ENCODE measurements at places on chromosomes 12 and 14. TPM values are rescaled to one million over a fixed set of nuclear protein-coding genes. Genes with fewer than 3 reads are reported as not detected.

GRCh38 chr14:43786066-43786762, 720.9 kb downstream of the FSCB start:
- DNase-seq, result no peak

- DNase-seq, result no peak
Measured at GRCh38 chr12:118463677-118464076, 87.3 kb downstream of the SUDS3 start.

Gene KITLG
- 9.6 TPM for total RNA-seq

Gene C14orf39
- total RNA-seq, result not detected

Gene PRIMA1
- 2.2 TPM for total RNA-seq

Gene TAS2R9
- total RNA-seq, result not detected

GRCh38 chr14:82230748-82231147, 697.1 kb upstream of the SEL1L start:
- DNase-seq, result no peak

DNA sequence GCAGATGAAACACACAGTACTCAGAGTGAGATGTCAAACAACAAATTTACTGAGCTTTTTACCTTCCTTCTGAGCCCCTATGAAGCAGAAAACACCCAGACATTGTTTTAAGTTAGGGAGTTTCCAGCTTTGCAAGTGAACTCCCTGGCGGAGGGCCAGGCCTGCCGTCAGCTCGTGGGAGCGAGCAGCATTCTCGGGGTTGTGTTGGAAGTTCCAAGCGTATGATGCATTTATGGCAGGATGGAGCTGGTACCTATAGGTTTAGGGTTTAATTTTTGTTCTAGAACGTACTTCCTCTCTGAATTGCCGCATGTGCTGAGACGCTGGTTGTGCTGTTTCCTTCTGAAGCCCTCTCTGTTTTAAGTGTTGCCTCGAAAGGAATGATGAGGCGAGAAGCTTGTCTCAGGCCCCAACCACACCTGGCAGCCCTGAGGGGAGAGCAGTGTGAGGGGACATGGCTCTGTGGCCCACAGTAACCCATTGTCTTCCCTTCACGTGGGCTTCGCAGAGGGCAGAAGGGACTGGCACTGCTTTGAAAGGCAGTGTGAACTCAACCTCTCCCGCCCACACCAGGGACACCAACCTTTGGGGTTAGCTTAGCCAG, 76.6 kb downstream of the SSPN start:
- peak; percentile 82 for DNase-seq

GRCh38 chr12:113403435-113404415, at the start of gene SDS:
Gene SDS, minus strand, starts transcription at chr12:113403887. Its CDS starts 4,179 bp downstream, at chr12:113399708.
- DNase-seq, result no peak

GRCh38 chr14:59097681-59098080, 90.8 kb upstream of the DAAM1 start:
- DNase-seq, result no peak

DNA sequence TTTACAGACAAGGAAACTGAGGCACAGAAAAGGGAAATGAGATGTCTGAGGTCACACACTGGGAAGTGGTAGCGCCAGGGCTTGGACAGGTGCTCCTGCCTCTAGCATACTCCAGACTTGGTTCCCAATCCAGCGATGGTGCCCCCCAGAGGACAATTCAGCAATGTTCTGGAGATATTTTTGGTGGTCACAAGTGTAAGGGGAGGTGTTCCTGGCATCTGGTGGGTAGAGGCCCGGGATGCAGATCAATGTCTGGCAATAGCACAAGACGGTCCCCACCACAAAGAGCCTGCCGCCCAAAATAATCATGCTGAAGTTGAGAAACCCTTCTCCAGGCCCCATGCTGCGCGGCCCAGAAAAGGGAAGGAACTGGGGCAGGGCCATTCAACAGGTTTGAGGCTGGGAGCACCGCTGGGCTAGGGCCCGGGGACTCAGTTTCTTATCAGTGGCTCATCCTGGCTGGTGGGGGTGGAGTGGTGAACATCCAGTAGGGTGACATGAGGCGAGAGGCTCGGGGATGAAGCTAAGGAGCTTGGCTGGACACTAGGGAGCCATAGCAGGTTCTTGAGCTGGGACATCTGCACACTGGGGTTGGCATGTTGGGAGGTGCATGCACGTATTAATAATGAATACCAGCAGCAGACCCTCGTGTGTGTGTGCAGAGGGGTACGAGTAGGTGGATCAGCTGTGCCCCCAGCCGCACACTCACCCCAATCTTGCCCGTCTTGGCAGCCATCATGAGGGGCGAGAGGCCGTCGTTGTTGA, 35.1 kb downstream of the TRPV4 start:
- no peak for DNase-seq

GRCh38 chr12:72434999-72435398, 162.8 kb downstream of the TRHDE start:
- DNase-seq, result no peak

DNA sequence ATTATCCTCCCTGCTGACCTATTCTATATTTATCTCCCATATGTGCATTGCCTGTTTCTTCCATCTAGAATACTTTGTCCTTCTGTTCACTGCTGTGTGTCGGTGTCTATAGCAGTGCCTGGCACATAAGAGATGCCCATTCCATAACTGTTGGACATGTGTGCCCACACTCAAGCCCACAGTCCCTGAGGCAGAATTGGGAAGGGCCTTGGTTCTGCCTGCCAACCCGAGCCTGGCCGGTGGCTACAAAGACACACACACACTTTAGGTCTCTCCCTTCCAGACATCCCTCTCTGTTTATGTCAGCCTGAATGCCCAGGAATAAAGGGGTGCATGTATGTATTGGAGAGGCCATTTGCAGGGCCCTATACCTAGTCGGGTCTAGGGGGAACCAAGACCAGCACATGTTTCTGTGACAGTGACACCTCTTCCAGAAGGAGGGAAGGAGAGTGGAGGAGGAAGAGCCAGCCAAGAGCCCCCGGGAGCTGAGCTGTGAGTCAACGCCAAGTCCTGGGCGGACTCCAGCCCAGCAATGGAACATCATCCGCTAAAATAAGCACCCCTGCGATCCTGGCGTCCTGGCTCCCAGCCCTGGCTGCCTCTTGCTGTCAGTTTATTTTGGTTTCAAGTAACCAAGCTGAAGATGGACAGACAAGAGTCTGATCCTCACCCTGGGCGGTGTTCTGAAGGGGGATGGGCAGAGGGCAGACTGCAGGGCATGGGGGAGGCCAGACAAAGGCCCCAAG, 4.3 kb upstream of the ASB2 start:
- peak; percentile 73 for DNase-seq

Gene MYH6
- total RNA-seq, result 8,253 TPM

DNA sequence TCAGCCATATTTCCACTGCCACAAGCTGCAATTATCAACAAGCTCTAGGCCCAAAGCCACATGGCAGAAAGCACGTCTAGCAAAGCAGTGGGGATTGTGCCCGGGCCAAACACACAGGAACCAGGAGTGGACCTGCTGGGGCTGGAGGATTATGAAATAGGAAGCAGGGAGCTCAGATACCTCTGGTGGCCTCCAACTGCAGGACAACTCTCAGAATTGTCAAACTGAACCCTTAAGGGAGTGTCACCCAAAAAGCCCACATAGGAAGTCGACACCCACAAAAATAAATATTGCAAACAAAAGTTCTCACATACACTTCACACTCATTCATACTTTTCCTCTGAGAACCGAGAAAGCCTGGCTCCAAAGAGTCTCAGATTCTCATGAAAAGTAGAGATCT, 26.1 kb downstream of the KCTD10 start:
- no peak for DNase-seq

DNA sequence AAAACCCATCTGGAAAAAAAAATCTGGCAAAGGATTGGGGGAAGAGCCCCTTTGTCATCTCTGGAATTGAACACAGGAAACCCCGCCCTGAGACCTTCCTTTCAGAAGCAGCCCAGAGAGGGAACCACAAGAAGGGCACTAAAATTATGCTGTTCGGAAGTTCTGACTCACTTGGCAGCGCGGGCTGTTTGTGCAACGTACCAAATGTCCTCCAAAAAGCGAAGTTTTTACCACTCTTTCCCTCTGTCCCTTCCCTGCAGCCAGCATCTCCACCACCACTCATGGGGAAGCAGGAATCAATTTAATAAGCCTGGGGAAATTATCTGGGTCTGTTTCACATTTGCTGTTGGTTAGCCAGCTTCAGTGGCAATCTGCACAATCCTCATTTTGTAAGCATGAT, 3.2 kb upstream of the SYNE3 start:
- DNase-seq, result peak; percentile 95

DNA sequence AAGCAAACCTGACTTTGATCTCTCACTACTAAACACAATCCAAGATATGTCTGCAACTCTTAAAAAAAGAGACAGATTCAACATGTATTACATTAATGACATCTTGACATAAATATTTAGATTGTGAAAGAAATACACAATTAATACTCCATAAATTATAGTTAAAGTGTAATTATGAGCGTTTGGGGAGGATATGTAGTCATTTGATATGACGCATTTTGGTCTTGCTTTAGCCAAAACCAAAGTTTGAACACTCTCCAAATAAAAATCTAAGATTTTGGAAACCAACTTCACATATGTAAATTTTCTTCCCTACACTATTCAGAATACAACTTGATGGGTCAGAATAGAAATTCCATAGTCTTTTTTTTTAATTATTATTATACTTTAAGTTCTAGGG, 1257.6 kb downstream of the SLC16A7 start:
- no peak for DNase-seq
